AG08396 (cell line): ENCODE measurements at places on chromosomes 1 and 21.

- DNase-seq = no peak
These were observed 7.9 kb downstream of the ATP5IF1 start for GRCh38 chr1:28243685-28244311.

DNA sequence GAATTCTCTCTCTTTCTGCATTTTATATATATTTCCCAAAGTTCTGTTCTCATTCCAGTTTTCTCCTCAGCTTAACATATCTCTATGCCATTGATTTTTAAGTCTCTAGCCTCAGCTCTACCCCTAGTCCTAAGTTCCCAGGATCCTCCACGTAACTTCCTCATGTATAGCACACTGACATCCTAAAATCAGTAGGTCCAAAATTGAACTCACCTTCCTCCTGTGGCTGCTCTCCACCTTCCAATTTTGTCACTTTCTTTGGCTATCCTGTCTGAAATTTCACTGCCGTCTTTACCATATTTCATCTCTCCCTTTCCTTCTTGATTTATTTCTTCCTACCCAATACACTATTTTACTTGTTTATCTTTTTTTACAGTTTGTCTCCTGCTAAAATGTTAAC lies 1.5 kb downstream of the SLAMF6 start:
- DNase-seq = no peak

- no peak for DNase-seq
These were observed 83.1 kb downstream of the WLS start for GRCh38 chr1:68149110-68149798.

DNA sequence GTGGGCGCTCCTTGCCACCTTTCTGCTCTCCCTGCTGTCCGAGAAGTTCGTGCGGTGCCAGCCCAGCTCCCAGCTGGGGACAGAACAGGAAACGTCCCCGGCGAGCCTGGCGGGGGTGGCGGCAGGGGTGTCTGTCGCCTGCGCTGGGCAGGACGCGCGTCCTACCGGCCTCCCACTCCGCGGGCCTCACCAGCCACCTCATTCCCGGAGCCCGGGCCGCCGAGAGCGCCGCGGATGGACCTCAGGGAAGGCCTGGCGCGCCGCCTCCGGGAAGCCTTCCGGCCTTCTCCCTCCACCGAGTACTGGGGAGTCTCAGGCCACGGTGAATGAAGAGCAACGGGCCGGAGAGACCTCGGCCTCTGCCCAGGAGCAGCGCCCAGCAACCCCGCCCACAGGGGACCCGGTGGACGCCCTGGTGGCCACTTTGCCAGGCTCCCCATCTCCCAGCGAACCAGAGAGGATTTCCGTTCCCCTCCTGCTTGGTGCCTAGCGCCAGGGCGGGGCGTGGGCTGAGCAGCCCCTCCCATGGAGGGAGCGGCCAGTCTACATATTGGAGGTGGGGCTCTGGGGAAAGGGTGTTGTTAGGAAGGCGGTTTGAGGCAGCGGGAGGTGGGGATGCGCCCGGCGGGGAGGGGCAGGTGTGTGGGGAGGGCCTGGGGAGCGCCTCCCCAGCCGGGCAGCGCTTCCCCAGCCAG lies 9.5 kb upstream of the TNFRSF14 start:
- DNase-seq = peak; percentile 93

DNA sequence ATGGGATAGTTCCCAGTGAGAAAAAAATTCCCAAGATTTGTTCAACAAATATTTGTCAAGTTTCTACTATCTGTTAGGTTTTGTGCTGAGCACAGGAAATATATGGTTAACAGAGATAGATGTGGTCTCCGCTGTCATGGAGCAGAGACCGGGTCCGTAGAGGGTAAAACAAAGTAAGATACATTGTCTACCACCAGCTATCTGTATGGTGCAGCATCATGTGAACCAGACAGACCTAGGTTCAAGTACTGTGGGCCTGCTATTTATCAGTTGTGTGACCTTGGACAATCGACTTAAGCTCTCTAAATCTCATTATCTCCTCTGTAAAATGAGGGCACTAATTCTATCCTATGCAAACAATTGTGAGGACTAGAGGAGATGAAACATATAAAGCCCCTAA lies 109.8 kb downstream of the DUSP10 start:
- no peak for DNase-seq

DNA sequence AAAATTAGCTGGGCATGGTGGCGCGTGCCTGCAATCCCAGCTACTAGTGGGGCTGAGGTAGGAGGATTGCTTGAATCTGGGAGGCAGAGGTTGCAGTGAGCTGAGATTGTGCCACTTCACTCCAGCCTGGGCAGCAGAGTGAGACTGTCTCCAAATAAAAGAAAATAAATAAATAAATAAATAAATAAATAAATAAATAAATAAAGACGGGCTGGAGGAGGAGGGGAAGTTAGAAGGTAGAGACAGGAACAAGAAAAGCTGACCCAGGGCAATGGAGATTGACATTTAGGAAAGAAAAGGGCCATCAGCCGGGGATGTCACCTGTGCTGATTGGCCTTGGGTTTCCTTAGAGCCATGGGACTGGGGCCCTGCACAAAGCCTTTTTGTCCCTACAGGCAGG lies 153.7 kb upstream of the IGSF21 start:
- DNase-seq = no peak

DNA sequence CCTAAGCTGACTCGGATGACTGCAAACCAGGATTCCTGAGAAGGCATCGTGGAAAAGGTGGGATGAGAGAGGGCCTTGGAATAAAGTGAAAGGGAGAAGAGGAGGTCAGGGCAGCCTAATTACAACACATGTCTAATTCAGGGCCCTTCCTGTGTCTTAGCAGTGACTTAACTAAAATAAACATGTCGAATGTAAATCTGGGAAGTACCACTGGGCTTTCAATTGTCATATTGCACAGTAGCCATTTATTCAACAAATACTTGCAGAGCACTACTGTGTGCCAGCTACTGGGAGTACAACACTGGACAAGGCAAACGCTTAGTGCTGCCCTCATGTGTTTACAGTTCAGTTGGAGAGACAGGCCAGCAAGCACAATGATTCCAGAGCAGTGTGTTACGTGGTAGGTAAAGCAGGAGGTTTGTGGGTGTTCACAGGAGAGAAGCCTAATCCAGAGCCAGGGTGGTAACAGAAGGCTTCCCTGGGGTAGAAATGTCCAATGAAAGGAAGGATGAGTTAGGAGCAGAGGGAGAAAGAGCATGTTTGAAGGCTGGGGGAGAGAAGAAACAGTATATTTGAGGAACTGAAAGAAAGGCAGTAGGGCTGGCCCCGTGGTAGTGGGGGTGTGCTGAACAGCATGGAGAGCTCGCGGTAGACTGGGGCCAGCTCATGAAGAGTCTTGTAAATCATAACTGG lies 38.0 kb upstream of the RASAL2 start:
- no peak for DNase-seq

DNA sequence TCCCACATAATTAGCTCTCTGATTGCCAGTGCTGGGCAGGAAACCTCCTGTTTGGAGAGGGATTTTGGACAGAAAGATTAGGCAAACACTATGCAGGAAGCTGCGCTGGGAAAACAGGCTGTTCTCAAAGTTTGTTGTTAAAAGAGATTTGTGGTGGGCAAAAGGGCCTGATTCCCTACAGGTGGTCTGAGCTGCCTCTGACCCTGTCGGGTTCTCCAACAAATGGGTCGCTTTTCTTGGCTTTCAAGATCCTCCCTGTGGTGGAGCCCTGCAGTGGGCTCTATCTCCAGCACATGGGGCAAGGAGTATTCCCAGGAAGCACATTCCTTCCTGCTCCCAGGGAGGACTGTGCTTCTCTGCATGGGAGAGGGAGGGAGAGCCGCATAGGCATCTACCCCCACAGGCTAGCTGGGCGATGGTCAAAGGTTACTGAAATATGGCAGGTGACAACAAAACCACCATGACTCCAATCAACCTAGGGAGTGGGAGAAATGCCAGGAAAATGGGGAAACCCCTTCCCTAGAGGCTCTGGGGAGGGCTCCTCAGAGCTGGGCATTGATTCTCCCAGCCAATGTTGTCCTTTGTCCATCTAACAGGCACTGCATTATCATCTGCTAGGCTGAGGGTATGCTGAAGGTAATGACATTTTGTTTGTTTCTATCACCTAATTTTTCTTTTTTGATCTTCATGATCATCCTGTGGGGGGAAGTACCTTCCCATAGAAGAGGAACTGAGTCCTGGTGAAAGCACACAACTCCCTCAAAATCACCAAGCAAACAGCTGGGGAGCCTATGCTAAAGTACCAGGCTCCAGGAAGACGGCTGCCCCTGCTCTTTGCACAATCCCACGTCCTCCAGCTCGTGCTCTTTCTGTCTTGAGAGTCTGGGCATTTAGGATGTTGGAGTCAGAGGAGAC lies 85.3 kb downstream of the PLXNA2 start:
- DNase-seq = no peak

DNA sequence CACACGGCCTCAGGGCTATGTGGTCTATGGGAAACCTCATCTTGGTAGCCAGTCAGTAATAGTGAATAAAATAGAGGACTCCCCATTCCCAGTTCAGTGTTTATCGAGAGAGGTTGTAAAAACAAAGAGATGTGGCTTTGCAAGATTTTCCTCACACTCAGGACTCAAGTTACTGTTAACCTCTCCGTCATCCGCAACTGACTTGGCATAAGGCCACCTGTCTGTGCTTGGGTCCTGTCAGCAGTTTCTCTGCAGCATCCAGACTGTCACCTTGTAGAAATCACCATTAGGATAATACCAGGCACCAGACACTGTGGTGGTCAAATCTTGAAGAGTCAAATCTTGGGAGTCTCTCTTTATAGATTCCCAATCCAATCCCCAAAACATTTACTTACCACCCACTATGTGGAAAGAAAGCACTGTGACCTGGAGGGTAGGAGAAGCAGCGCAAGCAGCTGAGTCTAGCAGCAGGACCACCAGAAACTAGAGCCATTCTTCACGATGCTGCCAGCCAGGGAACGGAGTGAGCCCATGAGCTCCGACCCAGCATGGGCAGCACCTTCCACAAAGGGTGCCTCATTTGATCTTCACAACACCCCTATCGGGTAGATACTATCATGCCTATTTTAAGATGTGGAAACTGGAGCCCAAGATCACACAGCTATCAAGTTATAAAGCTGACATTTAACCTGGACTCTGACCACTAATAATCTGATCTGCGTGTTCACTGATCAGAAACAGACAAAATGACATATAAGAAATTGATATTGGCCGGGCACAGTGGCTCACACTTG lies 5.6 kb upstream of the GPR25 start:
- no peak for DNase-seq

DNA sequence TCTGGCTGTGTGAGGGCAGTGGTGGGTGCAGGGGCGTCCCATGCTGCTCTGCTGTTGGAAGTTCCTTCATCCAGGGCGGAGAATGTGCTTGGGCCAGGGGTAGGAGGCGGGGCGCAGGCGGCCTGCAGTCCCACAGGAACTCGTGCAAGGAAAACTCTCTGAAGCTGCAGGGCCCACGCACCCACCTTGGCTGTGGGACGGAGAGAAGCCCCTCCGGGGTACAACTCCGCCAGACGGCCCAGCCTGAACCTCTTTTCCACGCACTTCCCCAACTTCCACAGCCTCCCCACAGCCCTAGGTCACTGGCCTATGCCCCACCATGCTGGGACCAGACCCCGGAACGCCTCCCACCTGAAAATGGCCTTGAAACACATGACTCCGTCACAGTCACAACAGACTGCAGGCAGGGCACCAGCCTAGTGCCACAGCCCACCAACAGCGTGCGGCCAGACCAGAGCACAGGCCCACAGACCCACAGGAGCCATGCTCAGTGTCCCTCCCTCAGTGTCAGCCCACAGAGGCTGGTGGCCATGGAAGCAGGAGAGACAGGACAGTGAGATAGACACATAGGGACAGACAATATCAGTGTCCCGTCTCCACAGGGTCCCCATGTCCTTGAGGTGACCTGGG lies 47.8 kb downstream of the WNT9A start:
- no peak for DNase-seq

- DNase-seq = no peak
These were observed 3.0 kb downstream of the ZC3H12A start for GRCh38 chr1:37477198-37477931.

DNA sequence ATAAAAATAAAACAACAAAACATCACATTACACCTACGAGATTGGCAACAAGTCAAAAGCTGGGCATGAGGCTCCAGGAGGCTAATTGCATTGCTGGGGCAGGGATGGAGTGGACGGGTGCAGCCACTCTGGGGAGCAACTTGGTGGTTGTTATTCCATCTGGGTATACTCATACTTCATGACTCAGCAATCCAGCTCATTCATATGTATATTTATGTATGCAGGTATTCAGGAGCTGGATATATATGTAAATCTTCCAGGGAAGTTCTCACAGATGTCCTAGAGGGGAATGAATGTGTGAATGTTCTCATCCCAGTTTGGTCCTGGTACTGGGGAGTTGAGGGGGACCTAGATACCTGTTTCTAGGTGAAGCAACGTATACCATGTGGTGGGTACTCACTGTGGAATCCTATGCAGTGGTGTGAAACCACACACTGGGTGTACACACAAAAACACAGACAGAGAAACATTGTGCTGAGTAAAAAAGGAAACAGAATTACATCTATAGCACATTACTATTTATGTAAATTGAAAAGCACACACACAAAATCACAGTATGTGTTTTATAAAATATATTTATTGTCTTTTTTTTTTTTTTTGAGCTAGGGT lies 79.7 kb upstream of the RAB4A start:
- no peak for DNase-seq

DNA sequence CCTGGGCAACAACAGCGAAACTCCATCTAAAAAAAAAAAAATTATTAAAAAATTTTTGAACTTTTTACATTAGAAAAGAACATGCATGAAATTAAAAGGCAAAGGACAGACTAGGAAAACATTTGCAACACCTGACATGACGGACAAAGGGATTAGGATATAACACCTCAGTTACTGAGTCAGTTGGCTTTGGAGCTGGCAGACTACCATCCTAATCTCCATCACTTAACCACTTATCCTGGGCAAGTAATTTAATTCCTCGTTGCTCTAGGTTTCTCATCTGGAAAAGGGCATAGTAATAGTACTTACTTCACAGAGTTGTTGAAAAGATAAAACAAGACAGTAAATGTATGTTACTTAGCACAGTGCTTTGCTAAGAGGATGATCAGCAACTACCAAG lies 11.9 kb downstream of the HECTD3 start:
- DNase-seq = no peak
